ENCODE measurements at places on chromosomes 16 and 17.

DNA sequence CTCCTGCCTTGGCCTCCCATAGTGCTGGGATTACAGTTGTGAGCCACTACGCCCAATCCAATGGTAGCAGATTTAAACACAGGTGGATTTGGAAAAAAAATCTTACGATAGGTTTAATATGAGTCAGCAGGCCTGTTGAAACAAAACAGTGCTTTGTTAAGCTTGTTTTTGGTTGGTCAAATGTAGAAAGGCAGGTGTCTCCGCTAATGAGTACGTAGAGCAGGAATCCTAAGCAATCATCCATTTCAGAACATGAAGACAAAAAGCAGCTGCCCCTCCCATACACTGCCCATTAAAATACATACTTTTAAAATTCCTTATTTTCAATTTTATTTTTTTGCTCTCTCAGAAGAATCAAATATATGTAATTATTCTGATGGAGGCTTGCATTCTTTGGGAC, 1.9 kb upstream of the WWOX start:
- no peak for DNase-seq

DNA sequence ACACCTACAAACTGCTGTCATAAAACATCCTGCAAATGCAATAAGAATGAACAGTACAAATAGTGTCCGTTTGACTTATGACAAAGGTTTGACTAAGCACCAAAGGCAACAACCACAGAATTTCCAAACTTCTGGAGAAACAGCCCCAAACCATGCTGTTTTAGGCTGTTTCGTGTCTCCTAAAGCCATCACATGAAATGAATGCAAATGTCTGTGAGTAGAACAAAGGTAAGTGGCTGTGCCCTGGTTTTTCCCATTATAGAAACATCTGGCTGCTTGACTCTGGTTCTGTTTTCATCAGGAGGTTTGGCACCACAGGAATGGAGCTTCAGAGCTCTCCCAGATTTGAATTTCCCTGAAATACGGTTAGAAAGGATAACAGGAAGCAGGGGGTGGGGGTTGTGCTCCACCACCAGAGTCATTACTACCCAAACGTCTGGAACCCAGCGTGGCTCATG, 4.6 kb upstream of the EMP2 start:
- DNase-seq: peak; percentile 42

DNA sequence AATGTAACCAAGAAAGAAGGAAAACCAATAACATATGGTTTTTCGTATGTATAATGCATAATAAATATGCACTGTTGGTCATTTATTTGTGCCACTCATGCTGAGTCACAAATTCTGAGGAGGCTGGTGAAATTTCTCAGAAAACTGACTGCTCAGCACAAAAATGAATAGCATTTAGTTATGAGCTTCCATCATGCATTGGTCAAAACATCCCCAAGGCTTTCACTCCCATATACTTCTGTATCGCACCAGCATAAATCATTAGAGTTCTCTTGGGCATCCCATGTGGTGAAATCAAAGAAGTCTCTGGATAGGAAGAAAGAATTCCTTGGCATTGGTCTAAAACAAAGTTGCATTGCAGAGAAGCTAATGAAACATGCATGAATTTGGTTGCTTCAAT, 785.6 kb upstream of the CDH8 start:
- DNase-seq: no peak

GRCh38 chr16:1653023-1653422, 25.1 kb upstream of the JPT2 start:
- no peak for DNase-seq

DNA sequence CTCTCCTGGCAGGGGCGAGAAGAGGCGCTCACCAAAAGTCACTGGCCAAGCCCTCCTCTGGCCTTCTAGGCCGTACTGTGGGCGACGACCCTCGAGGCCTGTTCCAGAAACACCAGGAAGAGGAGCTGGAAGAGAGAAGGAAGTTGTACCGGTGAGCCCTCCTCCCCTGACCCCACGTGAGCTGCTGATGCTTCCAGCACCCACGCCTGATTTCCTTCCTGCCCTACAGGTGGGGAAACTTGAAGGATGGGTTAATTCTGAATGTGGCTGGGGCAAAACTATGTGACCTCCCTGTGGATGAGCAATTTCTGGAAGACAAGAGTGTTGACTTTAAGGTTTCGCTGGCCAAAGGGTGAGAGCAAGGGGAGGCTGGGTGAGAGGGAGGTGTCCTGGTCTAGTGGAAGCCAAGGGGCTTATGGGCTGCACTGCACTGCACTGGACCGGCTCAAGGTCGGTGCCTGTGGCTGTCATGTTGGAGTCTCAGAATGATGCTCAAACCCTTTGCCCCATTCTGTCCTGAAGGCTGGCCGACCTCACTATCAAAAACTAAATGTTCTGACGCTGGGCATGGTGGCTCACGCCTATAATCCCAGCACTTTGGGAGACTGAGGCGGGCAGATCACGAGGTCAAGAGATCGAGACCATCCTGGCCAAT, 6.2 kb downstream of the C17orf100 start:
- DNase-seq: no peak

- DNase-seq: no peak
Measured at GRCh38 chr17:58757162-58757613, 1.5 kb downstream of the PPM1E start.

DNA sequence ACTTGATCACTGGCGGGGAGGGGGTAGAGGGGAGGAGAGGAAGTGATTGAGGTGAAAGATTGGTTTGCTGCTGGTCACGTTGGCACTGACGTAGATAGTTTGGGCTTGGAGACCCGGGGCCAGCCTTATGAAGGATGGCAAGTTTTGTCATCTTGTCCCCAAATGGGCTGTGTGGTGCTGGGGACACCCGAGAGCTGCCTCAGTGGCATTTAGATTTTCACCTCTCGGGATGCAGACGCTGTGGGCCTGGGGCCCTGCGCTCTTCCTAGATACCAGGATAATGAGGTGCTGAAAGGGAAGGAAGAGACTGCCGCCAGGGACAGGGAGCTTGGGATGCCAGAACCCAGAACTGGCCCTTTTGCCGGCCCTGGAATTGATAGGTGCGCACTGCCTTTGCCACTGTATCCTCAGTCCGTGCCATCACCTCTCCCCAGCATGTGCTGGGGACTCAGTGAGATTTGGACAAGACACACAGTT, 1.4 kb upstream of the SOCS3 start:
- DNase-seq: no peak

- DNase-seq: no peak
Measured at GRCh38 chr17:77153472-77153871, 12.7 kb downstream of the SEC14L1 start.

GRCh38 chr16:12262454-12263180, 286.1 kb downstream of the SNX29 start:
- no peak for DNase-seq

- no peak for DNase-seq
Measured at GRCh38 chr17:49645654-49646053, 32.2 kb downstream of the SPOP start.

DNA sequence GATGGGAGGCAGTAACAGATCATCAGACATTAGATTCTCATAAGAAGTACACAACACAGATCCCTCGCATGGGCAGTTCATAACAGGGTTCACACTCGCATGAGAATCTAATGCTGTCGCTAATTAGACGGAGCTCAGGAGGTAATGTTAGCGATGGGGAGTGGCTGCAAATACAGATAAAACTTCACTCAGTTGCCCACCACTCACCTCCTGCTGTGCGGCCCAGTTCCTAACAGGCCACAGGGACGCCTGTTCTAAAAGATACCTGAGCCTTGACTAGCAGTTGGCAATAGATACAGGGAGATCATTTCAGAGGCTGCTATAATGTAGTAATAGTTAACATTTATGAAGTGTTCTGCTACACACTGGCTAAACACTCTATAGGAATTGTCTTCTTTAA, 4.9 kb downstream of the PTRH2 start:
- no peak for DNase-seq

- DNase-seq: no peak
Measured at GRCh38 chr16:20683812-20684211, 13.7 kb downstream of the ACSM1 start.

GRCh38 chr17:56891751-56892150, 22.1 kb downstream of the TRIM25 start:
- no peak for DNase-seq

- DNase-seq: no peak
Measured at GRCh38 chr17:29677221-29677791, 54.6 kb upstream of the CORO6 start.
